Kidney epithelial cell (primary cell): ENCODE measurements at places on chromosomes 5 and 9. TPM values are rescaled to one million over a fixed set of nuclear protein-coding genes. Genes with fewer than 3 reads are reported as not detected.

- DNase-seq: no peak
These were observed 863.4 kb downstream of the DNAH5 start for GRCh38 chr5:13081116-13081515.

Gene CTSL
- total RNA-seq: 85.2 and 117 TPM in 2 replicates

DNA sequence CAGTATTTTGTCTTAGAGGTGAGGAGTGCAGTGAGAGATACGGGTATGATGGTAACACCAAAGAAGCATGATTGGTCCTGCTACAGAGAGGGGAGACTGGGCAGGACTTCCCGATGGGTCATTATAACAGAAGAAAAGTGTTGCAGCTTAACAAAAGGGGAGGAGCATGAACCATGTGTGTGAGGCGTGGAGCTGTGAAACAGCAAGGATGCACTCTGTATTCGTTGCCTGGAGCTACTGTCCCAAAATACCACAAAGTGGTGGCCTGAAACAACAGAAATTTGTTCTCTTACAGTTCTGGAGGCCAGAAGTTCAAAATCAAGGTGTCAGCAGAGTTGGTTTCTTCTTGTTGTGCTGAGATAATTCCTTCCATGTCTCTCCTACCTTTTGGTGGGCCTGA, 59.4 kb upstream of the GRHPR start:
- no peak for DNase-seq

- no peak for DNase-seq
These were observed 93.2 kb downstream of the ZFAND5 start for GRCh38 chr9:72271613-72272478.

DNA sequence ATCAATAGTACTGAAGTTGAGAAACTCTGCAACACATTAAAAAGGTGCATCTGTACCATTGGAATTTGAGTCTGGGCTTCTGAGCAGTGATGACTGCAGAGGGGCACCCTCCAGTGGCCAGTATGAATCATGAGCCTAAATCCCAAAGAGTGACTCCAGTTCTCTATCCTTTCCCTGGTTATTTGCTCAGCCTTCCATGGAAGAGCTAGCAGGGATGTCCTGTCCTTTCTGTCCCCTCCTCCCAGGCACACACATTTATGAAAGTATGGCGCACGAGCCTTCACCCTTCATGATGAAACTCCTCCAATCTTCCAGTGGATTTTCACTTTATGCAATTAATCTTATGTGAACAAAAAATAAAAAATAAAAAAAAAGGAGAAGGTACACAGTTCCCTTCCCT, 81.0 kb downstream of the ESM1 start:
- DNase-seq: no peak

GRCh38 chr5:133119233-133119711, 67.5 kb downstream of the HSPA4 start:
- no peak for DNase-seq

Gene MSX2
- 1.3 and 1.4 TPM in 2 replicates for total RNA-seq

- no peak for DNase-seq
These were observed 157.3 kb downstream of the ADAMTS12 start for GRCh38 chr5:33734537-33734936.

DNA sequence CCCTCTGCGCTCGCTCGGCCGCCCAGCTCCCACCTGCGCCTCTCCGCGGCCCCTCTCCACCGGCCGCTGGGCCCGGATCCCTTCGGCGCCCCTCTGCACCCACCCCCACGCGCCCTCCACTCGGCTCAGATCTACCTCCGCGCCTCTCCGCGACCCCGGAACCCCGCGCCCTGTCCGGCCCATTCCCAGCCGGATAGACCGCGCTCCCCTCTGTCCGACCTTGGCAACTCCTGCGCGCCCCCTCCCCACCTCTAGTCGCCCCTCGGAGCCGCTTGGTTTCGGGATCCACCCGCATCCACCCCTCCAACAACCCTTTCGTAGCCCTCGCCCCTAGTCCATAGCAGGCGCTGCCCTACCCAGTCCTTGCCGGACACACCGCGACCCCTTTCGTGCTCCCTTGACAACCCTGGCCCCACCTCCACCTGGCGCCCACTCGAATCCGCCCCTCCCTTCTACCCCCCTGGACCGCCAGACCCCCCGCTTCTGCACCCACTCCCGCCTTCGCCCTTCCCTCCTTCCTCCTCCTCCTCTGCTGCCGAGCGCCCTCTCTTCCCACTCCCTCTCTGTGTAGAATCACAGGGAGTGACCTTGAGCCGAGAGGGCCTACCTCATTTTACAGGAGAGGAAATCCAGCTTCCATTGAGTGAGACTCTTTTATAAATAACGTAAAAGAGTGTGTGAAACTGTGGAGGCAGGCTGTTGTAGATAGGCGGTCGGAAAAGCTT, 525 bp upstream of the AK3 start:
- no peak for DNase-seq

DNA sequence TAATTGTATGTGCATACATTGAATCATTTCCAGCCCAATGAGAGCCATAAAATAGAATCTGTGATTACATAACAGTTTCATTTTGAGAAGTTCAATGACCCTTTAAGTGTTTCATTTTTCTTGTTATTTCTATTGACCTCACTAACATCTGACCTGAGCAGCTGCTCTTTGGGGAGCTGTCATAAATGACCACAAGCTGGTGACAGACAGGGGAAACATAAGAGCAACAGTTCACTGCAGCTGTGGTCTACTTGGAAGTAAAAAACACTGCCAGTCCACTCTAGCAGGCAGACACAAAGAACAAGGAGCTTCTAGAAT, 265.4 kb downstream of the DTWD2 start:
- no peak for DNase-seq

DNA sequence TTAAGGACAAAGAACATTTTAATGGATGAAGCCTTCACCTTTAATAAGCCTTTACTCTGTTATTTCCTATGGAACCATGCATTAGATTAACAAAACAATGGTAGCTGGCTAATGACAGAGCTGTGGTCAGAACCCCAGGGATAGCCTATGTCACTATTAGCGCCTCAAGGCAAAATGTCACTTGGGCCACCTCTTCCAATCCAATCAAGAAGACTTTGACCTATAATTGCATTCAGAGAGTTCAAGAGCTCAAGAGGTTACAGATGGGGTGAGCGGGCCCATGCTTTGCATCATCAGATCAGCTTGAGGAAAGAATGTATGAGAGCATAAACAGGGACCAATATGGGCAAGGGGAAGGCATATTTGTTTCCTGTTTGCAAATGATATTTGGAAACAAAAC, 425.1 kb downstream of the ARHGEF28 start:
- DNase-seq: no peak

DNA sequence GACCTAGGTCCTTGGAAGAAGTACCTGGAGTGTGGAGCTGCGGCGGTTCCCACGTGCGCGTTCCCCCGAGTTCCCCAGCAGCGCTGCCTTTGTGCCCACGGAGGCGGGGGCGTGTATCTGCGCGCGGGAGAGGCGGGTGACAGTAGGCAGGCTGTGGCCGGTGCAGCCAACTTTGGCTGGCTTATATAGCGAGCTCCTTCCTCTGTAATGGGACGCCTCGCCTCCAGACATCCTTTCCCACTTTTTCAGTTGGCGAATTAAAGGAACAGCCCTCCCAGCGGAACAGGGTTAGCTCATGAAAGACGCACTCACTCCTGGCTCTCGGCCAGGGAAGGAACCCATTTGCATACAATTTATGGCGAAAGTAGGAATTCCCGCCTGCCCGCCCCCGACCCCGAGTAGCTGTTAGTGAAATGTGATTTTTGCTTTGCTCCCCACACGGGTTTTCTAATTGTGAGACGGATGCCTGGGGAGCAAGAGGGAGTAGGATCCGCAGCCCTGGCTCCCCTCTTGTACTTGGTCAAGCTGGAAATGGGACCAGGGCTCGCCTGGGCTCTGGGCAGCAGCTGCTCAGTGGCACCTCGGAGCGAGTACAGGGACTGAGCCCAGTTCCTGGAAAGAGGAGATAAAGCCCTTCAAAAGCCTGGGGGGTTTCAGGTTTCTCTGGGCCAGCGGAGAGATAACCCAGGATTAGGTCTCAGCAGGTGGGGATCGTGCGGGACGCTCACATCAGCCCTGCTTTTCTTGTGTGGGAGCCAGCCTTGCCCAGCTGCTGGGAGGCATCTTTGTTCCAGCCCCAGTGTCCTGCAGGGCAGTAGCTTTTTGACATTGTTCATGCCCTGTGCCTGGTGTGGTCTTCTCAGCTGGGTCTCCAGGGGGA, at the start of gene TNC:
Gene TNC (minus strand): TSS at position 159 of the 880 bp plus-strand sequence. CDS start 27,139 bp downstream, outside the sequence.
- DNase-seq: no peak

Gene ELL2
- total RNA-seq: 11.2 and 14.1 TPM in 2 replicates

GRCh38 chr9:122897969-122898368, 7.2 kb downstream of the RC3H2 start:
- no peak for DNase-seq

Gene MAPKAP1
- total RNA-seq: 101 and 116 TPM in 2 replicates

Gene PLPPR1
- 0.08 TPM in 1 of 2 replicates, not detected in the other for total RNA-seq

Gene NIM1K
- 0.07 and 0.21 TPM in 2 replicates for total RNA-seq

DNA sequence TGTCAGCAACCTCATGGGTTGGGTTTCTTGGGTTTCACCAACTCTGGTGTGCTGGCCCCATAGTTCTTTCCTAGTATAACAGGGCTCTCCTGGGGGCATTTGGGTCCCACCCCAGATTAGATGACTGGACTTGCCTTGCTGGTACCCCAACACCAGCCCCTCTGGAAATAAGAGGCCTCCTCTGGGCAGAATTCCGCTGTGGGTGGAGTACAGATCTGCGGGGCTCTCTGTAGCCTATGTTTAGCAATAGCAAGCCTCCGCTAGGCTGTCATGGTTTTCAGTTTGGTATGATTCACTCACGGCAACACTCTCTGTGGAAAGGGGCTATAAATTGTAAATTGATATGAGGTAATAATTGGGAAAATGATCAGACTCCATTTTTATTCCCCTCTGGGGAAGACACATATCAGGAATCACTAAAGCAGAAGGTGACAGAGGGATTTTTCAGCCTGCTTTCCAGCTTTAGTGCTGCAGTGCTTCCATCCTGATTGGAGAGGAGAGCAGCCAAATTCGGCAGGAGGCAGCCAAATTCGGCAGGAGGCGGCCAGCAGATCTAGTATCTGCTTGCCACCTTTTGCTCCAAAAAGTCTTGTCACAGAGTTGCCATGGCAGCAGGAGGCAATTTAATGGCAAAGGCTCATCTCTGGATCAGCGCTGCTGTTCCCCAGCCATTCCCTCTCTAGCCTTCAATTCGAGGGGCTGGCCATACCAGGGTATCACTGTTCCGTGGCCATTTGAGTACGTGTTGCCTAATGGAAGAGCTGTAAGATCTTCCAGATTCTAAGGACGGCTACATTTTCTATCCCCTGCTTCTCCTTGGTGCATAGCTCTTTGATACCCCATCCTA, 84.6 kb downstream of the SLC44A1 start:
- DNase-seq: no peak

- DNase-seq: no peak
These were observed 158.7 kb downstream of the MYO10 start for GRCh38 chr5:16777432-16777831.

- no peak for DNase-seq
These were observed 213.9 kb upstream of the TRPC7 start for GRCh38 chr5:136579238-136579637.

Gene CCDC192
- not detected in 2 replicates for total RNA-seq

Gene EIF4E1B
- not detected in 2 replicates for total RNA-seq

- DNase-seq: no peak
These were observed 105.3 kb downstream of the GCNT1 start for GRCh38 chr9:76564297-76564696.
